ENCODE measurements at places on chromosomes 5 and 9. TPM values are rescaled to one million over a fixed set of nuclear protein-coding genes. Genes with fewer than 3 reads are reported as not detected.

DNA sequence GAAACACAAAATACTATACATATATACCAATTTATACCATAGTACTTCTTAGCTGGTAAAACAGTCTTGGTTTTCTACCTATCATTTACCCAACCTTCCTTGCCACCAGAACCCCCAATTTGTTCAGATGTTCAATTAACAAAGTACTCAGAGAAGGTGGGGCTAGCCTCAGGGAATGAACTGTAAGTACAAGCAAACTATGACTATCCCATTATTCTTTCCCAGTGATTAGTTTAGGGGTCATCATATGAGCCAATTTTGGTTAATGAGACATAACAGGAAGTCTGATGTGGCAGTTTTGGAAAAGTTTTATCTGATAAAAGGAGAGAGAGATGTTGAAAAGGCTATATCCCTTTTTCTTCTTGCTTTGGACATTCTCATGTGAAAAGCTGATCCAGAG, 125.8 kb downstream of the DTWD2 start:
- DNase-seq, result no peak

DNA sequence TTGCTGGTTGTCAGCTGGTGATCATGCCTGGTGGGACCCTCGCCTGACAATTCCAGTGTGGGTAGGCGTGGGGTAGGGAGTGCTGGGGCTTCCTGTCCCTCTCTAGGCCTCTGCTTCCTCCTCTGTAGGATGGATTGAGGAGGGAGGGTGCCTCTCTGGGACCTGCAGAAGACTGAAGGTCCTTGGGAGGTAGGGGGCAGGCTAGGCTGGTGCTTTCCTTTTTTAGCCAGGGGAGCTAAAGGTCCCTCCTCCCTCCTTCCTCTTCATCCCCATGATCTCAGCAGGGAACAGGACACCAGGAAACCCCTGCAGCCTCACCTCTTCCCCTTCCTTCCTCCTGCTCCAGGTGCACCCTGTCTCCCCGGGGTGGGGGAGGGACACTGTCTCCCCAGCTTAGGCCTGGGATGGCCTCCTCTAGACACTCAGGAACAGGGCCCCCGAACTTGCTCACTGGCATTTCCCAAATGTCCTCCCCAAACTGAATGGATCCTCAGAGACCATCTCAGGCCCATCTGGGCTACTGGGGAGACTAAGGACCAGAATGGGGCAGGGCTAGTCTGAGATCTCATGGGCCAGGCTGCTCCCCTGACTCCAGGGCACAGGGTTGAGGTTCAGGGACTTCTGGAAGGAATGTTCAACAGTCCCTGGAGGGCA, 8.4 kb downstream of the SH2D3C start:
- DNase-seq, result no peak

DNA sequence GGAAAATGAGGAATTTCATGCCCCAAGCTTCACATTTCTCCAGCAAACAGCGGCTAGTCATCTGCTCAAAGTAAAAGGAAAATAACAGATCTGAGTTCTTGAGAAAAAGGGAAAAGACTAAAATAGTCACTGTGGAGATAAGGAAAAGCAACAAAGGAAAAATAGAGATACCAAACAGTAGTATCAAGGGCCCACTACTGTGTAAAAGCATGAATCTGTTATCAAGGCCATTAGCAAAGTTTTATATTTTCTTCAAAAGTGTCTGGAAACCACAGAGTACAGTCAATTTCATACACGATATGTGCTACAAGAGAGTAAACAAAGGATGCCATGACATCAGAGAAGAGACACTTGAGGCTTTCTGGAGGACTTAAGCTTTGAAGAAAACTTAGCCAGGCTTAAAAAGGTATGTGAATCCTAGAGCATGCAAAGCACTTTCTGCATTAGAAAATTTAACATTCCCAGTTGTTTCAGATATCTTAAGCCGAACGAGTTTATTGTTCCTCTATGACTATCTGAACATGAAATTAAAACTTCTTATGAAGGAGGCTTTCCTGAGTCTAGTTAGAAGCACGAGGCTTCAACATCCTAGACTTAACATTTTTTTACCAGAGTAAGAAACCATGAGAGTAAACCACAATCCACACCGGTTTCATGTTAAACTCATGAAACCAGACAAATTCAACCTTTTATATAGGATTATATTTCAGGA, 1.2 kb downstream of the TTC33 start:
- no peak for DNase-seq

DNA sequence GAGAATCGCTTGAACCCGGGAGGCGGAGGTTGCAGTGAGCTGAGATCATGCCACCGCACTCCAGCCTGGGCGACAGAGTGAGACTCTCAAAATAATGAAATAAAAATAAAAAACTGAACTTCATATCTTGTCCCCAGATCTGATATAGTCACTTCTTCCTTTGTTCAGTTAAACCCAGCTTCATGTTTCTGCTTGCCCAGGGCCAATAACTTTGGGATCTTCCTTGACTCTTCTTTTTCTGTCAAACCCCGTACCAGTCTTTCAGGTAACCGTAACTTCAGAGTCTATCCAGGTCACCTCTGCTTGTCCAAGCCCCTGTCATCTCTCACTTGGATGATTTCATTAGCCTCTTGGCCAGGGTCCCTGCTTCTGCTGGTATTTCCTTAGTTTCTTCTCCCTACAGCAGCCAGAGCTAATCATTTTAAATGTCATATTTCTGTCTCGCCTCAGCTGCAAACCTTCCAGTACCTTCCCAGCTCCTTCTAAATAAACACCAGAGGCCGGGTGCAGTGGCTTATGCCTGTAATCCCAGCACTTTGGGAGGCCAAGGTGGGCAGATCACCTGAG, 19.7 kb upstream of the ABL1 start:
- no peak for DNase-seq

Gene TRMT10B
- 8.8 TPM for polyA plus RNA-seq

Gene NUTM2F
- 0.07 TPM for polyA plus RNA-seq
